ENCODE measurements at places on chromosomes 6 and 20.

- no peak for DNase-seq
Measured at GRCh38 chr6:158158748-158159147, 9.3 kb downstream of the SERAC1 start.

- no peak for DNase-seq
Measured at GRCh38 chr20:51634257-51634656, 91.7 kb upstream of the NFATC2 start.

GRCh38 chr6:89563866-89564265, 74.7 kb downstream of the LYRM2 start:
- DNase-seq: no peak

- DNase-seq: no peak
Measured at GRCh38 chr20:19816386-19816785, 58.3 kb downstream of the RIN2 start.

DNA sequence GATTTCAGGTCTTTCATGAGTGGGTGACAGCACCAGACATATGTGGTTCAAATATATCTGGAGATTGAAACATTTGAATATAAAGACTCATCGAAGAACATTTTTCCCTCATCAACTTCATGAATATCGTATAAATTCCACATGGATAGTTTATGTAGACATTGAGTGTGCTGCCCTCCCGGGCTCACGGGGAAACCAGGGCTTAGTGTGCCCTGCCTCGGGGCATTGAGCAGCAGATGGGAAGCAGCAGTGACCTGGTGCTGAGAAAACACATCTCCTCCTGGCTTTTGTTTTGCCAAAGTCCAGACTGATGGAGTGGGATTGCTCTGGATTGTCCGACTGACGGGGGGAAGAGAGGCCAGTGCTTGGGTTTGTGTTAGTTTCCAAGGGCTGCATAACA, 17.8 kb upstream of the SLC2A12 start:
- DNase-seq: no peak

DNA sequence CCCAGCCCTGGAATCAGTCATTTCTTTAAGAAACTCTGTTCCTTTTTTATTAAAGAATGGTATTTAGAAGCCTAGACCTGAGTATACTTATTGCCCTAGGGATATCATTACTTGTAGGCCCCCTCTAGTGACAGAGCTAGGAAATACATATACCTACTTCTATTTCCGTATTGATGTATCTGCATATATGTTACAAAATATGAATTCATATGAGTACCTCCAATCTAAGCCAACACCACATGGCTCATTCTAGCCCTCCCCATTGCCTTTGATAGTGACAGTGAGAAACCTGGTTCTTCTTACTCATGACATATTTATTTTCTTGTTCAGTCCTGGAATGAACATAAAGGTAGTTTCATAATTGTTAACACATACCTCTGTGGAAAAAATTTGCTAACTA, 137.2 kb downstream of the FARS2 start:
- peak; percentile 80 for DNase-seq

- DNase-seq: no peak
Measured at GRCh38 chr20:6863355-6863754, 95.9 kb downstream of the BMP2 start.

DNA sequence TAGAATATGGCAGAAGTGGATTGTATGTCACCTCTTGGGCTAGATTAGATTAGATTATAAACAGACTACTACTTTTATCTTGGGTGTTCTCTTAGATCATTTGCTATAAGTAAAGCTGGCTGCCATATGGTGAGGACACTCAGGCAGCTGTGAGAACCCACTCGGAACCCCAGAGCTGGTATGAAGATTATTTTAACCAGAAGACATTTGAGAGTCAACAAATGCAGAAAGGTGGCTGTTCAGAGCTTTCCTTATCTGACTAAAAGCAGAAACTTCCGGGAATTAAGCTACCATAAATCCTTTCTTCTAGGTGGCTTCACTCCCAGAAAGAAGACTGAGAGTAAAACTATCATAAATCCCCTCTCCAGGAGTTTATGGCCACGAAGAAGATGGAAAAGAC, 91.9 kb downstream of the RNGTT start:
- no peak for DNase-seq

DNA sequence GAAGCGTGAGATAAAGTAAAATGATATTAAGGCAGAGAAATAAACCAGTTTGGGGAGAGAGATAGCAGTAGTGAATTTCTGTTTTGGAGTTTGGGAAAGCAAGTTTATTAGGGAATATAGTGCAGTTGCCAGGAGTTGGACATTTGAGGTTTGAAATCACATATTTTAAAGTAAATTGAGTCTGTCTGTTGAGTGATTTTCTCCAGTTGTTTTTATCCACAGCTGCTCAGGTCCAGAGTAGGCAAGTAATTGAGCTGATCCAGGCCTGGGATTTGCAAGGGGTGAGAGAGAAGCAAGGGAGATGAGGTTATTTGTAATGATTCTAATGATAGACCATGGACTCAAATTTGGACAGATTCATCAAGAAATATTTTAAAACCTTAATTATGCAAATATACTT, 481.9 kb downstream of the UTRN start:
- DNase-seq: no peak

DNA sequence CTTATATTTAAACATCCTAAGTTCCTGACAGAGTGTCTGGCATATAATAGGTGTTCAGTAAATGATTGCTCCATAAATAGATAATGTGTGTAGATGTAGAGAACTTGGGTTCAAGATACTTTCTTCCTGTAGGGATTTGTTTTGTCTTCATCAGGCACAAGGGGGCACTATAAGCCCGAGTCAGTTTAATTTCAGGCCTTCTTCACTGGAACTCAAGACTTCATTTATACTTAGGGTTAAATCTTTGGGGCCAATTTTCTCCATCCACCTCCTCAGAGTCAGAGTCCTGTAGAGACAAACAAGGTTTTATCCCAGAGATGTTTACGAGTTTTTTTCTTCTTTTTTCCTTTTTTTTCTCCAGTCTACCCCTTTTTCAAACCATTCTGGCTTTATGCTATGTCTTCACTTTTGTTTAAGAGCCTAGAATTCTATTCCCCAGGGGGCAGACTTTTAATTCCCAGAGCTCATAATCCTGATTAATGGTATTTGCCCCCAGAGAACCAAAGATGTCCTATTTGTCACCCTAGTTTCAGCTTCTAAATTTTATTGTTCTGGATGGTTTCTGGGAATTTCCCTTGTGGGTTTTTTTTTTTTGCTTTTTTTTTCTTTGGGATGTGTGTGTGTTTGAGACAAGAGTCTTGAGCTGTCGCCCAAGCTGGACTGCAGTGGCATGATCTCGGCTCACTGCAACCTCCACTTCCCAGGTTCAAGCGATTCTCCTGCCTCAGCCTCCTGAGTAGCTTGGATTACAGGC, 88.4 kb downstream of the HFE start:
- DNase-seq: peak; percentile 75

Data from MV-4-11 (cell line).